ENCODE measurements at places on chromosomes 3 and 15.

DNA sequence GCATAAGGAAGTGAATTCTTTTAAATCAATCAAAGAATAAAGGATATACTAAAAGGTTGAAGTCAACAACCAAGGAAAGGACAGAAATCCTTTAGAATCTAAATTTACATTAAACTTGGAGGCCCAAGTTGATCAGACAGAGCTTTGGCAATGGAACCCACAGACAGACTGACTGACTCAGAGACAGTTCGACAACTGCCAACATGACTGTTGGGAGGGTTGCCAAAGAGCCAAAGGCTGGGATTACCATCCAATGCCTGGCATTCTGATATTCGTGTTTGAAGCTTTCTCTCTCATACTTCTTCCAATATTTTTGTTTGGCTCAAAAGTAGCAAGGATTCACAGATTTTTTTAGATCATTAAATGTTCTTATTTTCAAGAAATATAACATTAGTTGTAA is 406.1 kb downstream of the PLCL2 start:
- DNase-seq = no peak

- no peak for DNase-seq
These were observed 149.7 kb downstream of the THRB start for GRCh38 chr3:24344784-24345439.

DNA sequence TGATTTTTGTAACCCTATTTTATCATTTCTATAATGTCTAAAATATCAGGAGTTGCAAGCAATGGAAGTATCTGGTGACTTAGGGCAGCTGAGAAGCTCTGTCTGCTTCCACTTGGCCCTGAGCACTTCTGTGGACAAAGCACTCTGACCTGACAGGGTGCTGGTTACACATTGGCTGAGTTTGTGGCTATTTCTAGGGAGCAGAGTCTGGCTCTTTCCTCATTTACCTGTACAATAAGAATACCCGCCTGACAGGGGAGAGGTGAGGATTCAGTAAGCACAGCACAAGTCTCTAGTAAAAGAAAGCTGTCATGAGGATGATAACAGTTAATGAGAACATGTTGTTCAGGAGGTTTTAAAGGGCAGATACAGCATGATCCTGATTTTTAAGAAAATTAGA is 33.3 kb upstream of the SPESP1 start:
- DNase-seq = no peak

DNA sequence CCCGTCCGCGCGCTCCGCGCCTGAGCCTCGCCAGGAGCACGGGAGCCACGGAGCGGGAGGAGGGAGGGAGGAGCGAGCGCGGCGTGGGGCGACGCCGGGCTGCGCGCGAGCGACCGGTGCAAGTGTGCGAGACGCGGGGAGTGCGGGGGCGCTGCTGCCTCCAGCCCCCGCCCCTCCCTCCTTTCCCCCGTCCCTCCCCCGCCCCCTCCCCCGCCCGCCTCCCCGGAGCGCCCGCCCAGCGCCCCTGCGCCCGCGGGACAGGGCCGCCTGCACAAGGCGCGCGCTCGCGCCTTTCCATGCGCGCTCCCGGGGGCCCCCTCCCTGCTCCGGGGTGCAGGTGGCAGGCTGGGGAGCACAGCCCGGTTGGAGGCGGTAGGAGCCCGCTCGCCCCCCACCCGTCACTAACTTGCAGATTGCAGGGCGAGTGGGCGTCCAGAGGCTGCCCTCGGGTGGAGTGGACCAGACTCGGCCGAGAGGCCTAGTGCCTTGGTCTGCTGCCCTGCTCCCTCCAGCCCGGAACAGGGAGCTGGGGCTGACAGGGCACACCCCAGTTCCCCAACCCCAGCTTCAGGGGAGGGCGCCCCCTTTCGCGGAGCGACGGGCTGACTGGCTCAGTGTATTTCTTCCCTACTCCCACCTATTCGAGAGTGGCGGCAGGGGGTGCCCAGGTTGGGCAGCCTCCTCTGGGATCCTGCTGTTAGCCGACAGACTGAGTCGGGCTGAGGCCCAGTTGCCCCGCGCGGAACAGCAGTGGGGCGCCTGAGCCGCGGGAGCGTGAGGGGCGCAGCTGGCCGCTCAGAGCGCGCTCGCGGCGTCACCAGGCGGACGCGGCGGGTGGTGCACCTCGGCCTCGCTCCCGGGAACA is at the start of gene WNT7A:
Gene WNT7A, minus strand, starts transcription at position 126 of the 865 bp plus-strand sequence. CDS start 255 bp downstream, outside the sequence.
- peak; percentile 38 for DNase-seq

DNA sequence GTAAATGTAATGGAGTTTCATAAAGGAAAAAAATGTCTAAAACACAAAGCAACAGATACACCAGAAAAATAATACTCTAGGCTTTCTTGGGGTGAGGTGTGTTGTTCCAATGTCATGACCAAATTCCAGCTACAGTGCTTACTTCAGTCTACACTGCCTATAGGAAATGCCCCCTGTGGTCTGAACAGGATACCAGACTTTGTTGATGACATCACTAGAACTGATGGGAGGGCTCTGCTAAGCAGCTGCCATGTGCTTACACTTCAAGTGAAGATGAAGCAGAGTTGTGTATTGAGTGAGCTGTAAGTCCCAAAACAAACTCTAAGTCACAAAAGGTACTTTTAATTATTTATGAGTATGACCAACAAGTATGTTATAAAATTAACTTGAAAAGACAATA is 456.1 kb upstream of the IL12A start:
- DNase-seq = no peak

DNA sequence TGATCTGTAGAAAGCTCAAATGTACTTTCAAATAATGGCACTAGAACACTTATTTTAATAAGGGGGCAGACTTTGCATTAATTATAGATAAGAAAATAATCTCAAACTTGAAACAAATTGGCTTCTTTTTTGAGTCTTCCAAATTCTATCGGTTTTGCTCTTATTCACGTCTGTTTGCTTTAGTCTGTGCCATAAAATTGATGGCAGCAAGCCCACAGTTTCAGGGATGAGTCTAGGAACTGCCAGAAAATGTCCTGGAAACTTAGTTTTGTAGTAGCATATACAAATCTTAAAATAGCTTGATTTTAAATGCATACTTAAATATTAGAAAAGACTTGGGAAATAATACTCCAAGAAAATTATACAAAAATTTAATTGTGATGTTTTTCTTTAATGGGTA is 39.7 kb downstream of the BCHE start:
- DNase-seq = no peak

DNA sequence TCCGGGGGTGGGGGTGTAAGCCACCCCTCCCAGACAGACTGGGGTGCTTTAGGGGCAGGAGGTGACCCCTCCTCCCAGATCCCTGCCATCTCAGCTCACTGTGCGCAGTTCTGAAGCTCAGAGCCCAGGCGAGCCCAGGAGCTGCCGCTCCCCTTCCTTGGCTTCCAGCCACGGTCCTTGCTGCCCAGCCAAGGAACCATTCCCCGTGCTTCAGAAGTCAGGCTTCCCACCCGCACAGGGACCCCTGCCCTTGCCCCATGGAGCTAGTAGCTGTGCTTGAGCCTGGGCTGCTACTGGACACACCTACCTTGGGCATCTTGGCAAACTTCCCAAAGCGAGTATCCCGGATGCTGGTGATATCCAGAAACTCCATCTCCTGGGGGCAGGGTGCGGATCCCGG is 4.8 kb downstream of the PLCB2 start:
- no peak for DNase-seq

DNA sequence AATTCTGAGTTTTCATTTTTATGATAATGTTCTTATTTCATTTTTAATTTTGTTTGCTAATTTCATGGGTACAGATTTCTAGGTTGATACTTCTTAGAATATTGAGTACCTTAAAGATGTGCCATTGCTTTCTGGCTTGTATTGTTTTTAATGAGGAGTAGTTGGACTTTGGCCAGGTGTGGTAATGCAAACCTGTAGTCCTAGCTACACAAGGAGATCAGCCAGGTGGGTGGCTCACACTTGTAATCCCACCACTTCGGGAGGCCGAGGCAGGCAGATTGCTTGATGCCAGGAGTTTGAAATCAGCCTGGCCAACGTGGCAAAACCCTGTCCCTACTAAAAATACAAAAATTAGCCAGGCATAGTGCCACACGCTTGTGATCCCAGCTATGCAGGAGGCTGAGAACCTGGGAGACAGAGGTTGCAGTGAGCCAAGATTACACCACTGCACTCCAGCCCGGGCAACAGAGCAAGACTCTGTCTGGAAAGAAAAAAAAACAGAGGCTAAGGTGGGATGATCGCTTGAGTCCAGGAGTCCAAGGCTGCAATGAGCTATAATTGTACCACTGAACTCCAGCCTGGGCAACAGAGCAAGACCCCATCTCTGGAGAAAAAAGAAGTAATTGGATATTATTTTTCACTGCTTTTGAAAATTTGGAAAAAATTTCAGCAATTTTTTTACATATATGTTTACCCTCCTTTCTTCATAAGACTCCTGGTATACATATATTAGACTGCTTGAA is 198.0 kb downstream of the ALCAM start:
- no peak for DNase-seq

DNA sequence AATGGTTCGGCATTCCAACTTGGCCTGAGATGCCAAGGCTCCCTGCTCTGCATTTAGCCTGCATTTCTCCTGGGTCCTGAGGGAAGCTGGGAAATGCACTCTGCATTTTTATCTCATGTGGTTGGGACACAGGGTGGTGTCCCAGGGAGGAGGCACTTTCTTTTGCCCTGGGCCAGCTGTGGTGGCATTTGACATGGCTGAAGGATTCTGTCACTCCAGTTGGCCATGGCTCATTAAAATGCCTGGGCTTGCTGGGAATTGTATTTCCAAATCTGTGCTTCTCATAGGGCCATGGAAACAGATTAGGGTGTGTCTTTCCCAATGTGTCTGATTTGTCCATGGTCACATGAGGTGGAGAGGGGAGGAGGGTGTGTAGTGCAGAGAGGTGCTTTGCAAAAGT is 128.3 kb upstream of the RGMA start:
- DNase-seq = no peak

DNA sequence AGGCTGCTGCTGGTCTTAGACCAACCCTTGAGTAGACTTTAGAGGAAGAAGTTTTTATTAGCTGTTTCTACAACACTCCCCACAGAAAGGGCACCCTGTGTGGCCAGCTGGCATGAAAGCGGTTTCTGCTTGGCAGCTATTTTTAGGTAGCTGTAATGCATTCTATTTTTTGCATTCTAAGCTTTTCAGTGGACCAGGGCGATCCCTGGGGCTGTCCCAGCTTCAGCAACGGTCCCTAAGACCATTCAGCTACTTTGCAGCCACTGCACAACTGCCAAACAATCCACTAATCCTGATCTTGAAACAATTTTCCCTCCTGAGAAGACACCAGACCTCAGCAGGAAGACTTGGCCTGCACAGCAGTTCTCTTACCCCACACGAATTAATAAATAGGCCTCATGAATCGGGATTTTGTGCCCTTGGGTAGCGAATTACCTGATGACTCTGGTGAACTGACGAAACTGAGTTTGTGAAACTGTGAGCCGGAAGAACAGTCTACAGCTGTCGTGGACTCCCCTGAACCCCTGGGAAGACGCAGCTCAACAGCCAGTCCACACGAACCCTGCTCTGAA is 14.6 kb upstream of the TFRC start:
- no peak for DNase-seq

DNA sequence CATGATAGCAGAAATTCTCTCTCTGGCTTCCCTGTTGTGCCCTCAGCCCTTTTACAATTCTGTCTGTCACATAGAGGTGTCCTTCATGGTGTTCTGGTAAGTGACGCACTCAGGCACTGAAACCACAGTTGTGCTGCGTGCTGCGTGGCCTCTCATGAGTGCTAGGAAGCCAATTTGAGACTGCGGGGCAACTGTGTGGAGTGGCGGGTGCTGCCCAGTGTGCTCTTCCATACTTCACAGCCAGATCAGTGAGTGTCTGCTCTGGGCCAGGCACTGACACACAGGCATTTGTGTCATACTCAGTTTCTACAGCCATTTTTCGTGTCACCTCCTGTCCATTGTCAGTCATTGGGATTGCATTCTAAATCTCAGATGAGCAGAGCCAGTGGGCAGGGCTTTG is 133.1 kb upstream of the PLXNA1 start:
- no peak for DNase-seq

- no peak for DNase-seq
These were observed 107.0 kb upstream of the PFN2 start for GRCh38 chr3:150077581-150078247.

DNA sequence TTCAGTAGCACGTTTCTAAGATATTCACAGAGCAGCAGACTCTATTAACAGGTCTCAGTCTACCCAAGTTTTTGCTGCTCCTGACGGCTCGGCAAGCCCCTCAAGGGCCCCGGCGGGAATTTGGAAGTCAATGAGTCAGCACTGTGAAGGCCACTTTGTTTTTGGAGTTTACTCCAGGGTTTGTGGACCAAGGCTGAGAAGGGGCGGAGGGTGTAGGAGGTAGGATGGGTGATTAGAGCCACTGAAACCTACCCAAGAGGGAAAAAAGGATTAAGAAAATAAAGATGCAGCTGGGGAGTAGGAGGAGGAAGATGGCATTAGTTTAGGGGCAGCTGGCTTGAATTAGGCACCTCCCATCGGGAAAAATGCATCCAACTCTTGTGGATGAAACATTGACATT is 87.6 kb downstream of the BDH1 start:
- no peak for DNase-seq

GRCh38 chr3:99484871-99485270 is 153.5 kb upstream of the COL8A1 start:
- DNase-seq = no peak

DNA sequence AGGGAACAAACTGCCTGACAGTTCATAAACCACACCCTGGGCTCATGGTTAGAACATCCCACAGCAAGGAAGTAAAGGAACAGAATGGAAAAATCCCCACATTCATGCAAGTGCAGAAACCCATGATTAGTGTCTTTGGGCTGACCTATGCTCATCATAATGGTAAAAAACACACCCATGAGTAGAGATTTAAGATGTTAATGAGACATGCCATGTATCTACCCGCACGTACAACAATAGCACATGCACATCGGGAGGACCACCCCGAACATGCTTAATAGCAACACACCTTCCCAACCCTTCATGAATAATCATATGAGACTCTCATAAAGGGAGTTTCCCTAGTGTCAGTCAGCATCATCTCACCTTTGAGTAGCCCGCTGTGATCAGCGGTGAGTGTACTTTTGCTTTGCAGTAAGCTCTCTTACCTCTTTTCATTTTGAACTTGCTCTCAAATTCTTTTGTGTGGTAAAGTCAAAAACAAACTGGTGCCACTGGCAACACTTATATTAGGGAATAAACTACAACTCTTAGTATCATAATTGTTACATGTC is 23.2 kb downstream of the ZBED2 start:
- DNase-seq = no peak

- peak; percentile 60 for DNase-seq
These were observed 84.8 kb downstream of the SMAD3 start for GRCh38 chr15:67150023-67150860.

- no peak for DNase-seq
These were observed 294.2 kb upstream of the TBL1XR1 start for GRCh38 chr3:177491296-177492032.
